ENCODE measurements at places on chromosomes 3 and 15.

- H3K4me1 ChIP-seq: no peaks in the 10 kb centered on the region
- no peak overlapping the region for H3K27ac ChIP-seq
- H3K27me3 ChIP-seq: no peaks in the 10 kb centered on the region
- no peak for DNase-seq
Observed at GRCh38 chr3:59709702-59710553, 660.1 kb upstream of the CFAP20DC start.

GRCh38 chr3:4413467-4413866, 53.6 kb downstream of the SUMF1 start:
- H3K4me1 ChIP-seq: no peaks in the 10 kb centered on the region
- no peaks in the 10 kb centered on the region for H3K27me3 ChIP-seq
- H3K27ac ChIP-seq: no peak overlapping the region
- H3K4me3 ChIP-seq: no peak overlapping the region
- no peak for DNase-seq
- 0 out of 2 replicates have a peak, but pooled peaks cover 5% of the 10 kb centered on the region for H3K36me3 ChIP-seq

GRCh38 chr15:45630917-45631691, 3.7 kb upstream of the SQOR start:
- H3K4me1 ChIP-seq: peaks cover 4% of the 10 kb centered on the region
- peaks cover 33% of the 10 kb centered on the region for H3K27me3 ChIP-seq
- no peak for DNase-seq
- no peak overlapping the region for H3K27ac ChIP-seq
- no peaks in the 10 kb centered on the region for H3K36me3 ChIP-seq

DNA sequence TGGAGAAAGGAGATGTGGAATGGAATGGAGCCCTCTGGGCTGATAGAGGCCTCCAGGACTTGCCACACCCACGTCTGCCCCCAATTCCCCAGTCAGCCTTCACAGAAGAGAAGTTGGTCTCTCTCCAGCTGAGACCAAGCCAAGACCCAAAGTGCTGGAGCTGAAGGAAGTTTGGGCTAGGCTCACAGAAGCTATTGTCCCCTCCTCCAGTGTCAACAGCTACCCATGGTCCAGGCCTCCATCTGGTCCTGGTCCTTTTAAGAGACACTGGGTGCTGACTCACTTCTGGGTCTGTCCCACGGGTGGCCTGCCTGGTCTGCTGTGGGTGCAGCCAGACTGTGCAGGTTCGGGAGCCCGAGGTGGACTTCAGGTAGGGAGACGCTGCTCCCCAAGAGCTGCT, 179.8 kb downstream of the APBA2 start:
- no peak overlapping the region for H3K4me3 ChIP-seq
- no peak for DNase-seq
- H3K27ac ChIP-seq: no peak overlapping the region
- no peaks in the 10 kb centered on the region for H3K4me1 ChIP-seq
- H3K36me3 ChIP-seq: no peaks in the 10 kb centered on the region

- H3K4me1 ChIP-seq: peaks cover 13% of the 10 kb centered on the region
- H3K27me3 ChIP-seq: no peaks in the 10 kb centered on the region
Observed at GRCh38 chr3:66001626-66002025, 37.1 kb downstream of the MAGI1 start.

DNA sequence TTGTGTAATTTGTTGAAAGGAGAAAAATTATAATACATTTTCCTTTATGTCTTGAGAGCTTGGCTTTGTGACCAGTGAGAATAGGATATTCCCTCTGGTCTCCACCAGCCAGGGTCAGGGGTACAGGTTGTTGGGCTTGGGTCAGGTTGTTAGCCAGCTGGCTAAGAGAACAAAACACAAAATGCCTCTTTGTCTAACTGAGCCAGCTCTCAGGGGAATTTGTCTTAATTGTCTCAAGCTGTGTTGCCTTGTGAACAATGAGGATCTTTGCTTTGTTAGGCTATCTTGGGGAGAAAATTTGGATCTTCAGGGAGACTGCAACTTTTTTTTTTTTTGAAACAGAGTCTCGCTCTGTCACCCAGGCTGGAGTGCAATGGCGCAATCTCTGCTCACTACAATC, 17.7 kb upstream of the GK5 start:
- H3K4me1 ChIP-seq: no peaks in the 10 kb centered on the region
- H3K4me3 ChIP-seq: no peak overlapping the region
- no peak overlapping the region for H3K27ac ChIP-seq
- H3K27me3 ChIP-seq: no peaks in the 10 kb centered on the region
- peak; percentile 32 for DNase-seq

DNA sequence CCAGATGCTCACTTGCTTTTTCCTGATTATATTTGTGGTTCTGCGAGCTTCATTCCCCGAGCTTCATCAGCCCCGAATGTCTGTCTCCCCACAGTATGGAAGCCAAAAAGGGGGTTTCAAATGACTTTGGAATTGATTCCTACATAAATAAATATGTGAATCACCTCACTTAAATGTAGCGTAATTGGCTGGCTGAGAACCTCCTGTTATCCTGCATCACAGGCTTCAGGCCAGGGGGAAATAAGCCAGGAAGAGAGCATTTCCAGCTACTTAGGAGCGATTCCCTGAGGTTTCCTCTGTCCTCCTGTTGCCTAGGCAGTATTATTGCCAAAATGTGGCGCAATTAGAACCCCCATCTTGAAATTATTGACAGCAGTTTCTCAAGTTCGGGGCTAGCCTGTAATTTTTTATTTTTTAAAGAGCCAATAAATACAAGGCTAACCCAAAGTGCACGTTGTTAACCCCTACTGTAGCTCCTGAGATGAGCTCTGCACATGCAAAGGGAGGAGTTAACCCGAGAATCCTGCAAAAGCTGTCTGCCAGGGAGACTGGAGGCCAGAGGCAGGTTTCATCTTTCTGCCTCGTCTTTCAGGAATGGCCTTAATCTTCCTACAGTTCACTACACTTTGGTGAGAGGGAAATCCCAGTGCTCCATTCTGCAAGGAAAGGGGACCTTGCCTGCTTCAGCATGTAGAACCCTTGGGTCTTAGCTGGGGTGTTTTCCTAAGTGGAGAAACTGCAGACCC, 148.2 kb downstream of the ADAMTS9 start:
- H3K4me1 ChIP-seq: no peaks in the 10 kb centered on the region
- no peak for DNase-seq
- H3K27ac ChIP-seq: no peak overlapping the region
- no peaks in the 10 kb centered on the region for H3K27me3 ChIP-seq
- no peak overlapping the region for H3K4me3 ChIP-seq
- no peaks in the 10 kb centered on the region for H3K36me3 ChIP-seq

DNA sequence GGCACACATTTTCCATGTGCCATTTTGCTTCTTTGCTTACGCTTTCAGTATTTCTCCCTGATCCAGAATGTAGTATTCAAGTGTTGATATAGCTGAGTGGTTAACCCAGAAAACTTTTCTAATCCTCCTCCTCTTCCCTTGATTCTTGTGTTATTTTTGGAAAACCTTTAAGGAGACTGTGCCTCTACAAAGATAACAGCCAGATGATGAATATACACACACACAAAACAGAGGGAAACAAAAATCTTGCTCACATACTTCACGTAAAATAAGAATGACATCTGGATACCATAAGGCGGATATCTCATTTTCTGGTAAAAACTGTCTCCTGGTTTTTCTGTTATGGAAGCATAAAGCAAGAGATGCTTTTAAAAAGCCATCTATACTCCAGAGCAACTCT, 295.8 kb upstream of the THBS1 start:
- H3K4me3 ChIP-seq: no peak overlapping the region
- no peak for DNase-seq
- H3K4me1 ChIP-seq: no peaks in the 10 kb centered on the region
- H3K27me3 ChIP-seq: no peaks in the 10 kb centered on the region

GRCh38 chr3:50155491-50155878, 361 bp downstream of the SEMA3F start:
- no peak for DNase-seq
- peak overlapping the region; percentile 91 for H3K4me3 ChIP-seq
- H3K36me3 ChIP-seq: no peaks in the 10 kb centered on the region
- H3K27ac ChIP-seq: no peak overlapping the region
- H3K4me1 ChIP-seq: peaks cover 45% of the 10 kb centered on the region

DNA sequence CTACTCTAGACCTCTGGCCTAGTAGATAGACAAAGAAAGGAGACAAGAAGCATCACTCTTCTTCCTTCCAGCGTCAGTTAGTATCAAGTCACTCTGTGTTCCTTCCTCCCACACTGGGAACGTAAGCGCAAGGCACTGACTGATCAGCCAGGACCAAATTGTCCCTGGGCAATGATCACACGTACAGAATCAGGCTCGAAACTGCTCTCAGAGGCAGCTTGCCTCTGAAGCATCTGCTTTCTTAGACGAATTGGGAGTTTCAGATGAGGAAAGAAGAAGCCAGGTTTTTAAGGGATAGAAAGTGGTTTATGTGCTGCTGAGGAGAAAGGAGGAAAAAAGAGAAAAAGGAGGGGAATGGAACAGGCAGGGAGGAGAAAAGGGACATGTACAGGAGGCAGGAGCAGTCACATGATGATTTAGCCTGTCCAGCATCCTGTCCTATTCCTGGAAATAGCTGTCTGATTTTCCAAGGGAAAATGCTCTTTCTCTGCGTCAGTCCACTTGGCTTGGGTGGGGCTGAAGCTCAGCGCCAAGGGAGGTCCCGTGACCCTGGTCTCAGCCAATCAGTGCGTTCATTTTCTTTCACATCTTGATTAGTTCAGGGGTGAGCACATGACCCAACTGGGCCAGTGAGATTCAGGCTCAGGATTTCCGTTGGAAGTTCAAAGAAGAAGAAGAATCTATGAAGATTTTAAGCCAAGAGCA, 102.0 kb upstream of the PRICKLE2 start:
- no peak overlapping the region for H3K4me3 ChIP-seq
- H3K36me3 ChIP-seq: no peaks in the 10 kb centered on the region
- DNase-seq: no peak
- no peaks in the 10 kb centered on the region for H3K4me1 ChIP-seq
- H3K27me3 ChIP-seq: no peaks in the 10 kb centered on the region

GRCh38 chr15:75775296-75776064, 62.8 kb upstream of the CSPG4 start:
- H3K36me3 ChIP-seq: no peaks in the 10 kb centered on the region
- no peak overlapping the region for H3K27ac ChIP-seq
- no peaks in the 10 kb centered on the region for H3K27me3 ChIP-seq
- peaks cover 19% of the 10 kb centered on the region for H3K4me1 ChIP-seq

DNA sequence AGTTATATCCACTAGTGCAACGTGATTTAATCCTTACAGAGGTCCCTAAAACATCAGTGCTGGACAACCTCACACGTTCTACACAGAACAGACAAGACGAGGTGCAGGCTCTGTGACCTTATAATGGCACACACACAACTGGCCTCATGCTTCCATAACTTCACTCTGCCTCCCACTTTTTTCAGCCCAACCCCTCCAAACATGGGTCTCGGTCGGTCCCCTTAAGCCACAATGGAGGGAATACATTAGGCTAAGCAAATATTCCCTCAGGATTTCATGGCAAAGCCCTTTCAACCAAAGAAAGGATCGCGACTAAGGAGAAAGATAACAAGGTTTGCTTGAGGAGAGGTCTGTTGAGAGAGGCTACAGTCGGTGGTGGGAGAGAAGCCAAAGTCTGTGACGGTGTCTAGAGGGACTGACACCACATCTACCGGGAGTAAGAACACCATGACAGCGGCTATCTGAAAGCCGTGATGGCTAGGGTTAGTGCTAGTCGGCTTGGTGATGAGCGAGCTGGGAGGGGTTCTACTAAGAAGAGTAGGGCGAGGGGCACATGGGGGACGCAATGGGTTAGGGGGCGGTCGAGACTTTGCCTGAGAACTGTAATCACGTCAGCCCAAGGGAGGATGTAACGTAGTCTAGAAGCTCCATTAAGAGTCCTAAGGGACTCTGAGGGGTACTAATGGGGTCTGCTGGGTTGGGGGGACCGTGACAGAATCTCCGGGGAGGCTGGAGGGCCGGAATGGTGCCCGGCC, 1.0 kb downstream of the MYO9A start:
- peak overlapping the region; percentile 64 for H3K27ac ChIP-seq
- H3K4me1 ChIP-seq: peaks cover 6% of the 10 kb centered on the region
- DNase-seq: peak; percentile 70
- no peaks in the 10 kb centered on the region for H3K36me3 ChIP-seq
- H3K4me3 ChIP-seq: peak overlapping the region; percentile 76

DNA sequence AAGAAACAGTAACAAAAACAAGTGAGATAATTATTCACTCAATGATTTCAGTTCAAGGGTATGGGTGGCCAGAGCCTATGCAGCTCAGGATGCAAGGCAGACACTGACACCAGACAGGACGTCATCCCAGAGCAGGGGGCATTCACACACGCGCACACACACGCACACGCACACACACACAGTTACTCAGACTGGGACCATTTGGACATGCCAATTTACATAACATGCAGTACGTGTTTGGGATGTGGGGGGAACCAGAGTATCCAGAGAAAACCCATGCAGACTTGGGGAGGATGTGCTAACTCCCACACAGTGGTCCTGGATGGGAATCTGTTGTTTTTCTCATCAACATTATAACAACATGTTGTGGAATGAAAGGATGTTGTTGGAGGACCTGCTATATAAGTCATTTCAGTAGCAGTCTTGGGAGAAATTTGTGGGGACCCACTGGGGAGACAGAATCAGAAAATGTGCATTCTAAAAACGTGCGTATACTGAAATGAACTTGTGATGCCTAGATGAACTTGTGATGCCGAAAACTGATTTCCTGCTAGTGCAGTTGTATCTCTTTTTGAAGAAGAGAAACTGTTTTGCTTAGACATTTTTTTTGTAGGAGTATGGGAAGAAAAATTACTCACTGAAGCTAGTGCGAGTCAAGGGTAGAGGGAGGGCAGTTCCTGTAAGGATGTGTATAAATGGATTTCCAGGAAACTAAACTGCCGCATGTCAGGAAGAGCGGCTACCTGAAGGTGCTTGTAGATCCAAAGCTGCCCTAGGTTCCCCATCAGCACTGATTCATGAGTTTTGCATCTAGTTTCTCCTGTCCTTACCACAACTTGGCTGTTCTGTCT, 25.2 kb downstream of the CD200 start:
- DNase-seq: no peak
- peaks cover 56% of the 10 kb centered on the region for H3K4me1 ChIP-seq
- H3K27me3 ChIP-seq: no peaks in the 10 kb centered on the region

GRCh38 chr3:107523289-107523538, 452 bp downstream of the BBX start:
- DNase-seq: peak; percentile 56
- H3K4me3 ChIP-seq: peak overlapping the region; percentile 92
- peaks cover 4% of the 10 kb centered on the region for H3K36me3 ChIP-seq
- H3K27me3 ChIP-seq: peaks cover 16% of the 10 kb centered on the region

DNA sequence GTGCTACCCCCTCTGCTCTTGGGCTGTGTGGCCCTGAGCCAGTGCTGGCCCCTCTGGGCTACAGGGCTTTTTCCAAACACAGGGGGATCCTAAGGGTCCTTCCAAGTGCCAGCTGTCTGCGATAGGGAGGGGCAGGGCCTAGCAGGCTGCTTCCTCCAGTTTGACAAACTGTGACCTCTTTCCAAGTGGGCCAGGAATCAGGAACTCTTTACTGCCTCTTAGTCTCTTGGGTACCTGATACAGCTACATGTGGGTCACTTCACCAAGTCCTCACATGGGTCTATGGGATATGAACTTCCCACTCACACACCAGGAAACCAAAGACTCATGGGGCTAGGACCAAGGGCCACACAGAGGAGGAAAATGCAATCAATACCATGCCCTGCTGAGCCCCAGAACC, 25.4 kb downstream of the SEC61A1 start:
- H3K27me3 ChIP-seq: no peaks in the 10 kb centered on the region
- H3K4me3 ChIP-seq: peak overlapping the region; percentile 68
- no peak overlapping the region for H3K27ac ChIP-seq
- no peak for DNase-seq
